ENCODE measurements at places on chromosomes 2 and 18. TPM values are rescaled to one million over a fixed set of nuclear protein-coding genes. Genes with fewer than 3 reads are reported as not detected.

KYNU gene
- 12.0 TPM for total RNA-seq

DNA sequence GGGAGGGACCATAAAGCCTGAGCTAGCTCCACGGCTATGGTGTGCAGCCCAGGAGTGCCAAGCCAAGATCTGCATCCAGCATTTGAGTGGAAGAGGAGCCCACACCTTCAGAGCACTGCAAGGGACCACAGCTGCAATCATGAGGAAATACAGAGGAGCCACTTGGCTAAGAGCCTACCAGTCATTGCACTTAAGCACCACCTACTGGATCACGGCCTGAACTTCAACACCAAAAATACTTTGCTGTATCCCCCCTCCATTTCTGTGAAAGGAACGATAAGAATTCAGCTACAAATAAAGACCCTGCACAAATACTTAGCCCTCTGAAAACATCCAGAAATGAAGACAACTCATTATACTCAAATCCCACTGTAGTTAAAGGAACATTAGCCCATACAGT, 545.3 kb downstream of the TSN start:
- DNase-seq, result no peak

TRIM43 gene
- not detected for total RNA-seq

IL1RL1 gene
- 32.4 TPM for total RNA-seq

EPC2 gene
- total RNA-seq, result 29.0 TPM

HOXD11 gene
- 1.2 TPM for total RNA-seq

- peak; percentile 71 for DNase-seq
These were observed 71.5 kb downstream of the ASB1 start for GRCh38 chr2:238498188-238498587.

DNA sequence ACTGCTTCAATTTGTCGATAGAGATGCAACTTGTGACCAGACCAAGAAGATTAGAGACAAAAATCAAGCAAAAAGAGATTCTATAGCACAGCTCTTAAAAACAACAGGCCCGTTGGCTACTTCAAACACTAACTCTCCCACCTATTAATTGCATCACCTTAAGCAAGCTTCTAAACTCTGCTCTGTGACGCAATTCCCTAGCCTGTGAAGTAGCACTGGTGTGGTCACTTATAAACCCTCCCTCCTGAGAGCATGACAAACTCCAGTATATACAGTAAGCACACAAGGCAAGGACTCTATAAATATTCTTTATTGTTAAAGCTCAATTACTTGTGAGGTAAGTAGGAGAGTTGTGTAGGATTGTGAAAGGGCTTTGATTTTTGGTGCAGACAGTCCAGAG, 72.3 kb downstream of the CMPK2 start:
- DNase-seq, result no peak

ARHGEF4 gene
- total RNA-seq, result 9.4 TPM

DNA sequence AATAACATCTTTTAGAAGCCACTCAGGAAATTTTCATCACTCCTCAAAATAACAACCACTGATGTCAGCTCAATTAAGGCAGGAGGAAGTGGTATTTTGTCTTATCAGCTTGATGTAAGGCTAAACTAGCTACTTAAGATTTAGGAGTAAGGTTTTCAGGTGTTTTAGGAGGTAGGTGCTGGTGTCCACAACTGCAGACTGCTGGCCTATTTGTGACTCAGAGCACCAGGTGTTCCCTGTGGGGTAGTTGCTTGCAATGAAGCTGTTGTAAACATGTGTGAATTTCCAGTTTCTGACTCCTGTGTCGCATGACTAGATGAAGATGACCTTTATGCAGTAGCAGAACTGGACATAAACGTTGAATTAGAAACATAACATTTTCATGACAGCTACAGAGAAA, 164.2 kb downstream of the THSD7B start:
- DNase-seq, result no peak

GRCh38 chr18:47975105-47975504, 44.6 kb upstream of the SMAD2 start:
- no peak for DNase-seq

DNA sequence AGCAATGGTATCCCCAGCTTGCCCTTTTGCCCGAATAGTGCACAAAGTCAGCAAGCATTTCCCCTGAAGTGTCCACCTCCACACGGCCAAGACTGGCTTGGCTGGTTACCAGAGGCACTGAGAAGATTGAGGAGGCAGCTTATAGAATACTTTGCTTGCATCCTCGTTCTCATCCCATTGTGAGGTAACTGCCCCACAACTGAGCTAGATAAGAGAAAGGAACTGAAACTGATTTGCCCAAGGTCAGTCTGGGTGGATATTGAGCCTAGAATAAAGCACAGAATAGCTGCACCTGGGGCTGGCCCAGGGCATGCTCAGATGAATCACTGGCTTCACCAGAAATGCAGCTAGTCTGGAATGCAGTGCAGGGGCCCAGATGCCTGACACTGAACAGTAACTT, 32.7 kb upstream of the MAP4K3 start:
- DNase-seq, result no peak

DNA sequence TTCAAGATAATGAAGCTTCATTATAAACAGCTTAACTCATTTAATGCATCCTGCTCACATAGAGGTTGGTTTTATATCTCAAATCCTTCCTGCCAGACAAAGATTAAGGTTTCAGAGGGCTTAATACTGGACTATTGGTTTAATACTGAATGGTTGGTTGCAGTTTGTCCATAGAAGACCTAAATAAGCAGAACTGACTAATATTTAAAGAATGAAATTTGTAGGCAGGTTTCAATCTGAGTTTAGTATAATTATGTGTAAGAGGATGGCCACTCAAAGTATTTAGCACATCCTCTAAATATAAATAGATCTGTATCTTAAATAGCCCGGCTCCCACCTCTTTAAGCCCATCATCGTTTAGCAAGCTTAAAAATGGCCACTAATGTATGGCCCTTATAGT, 92.5 kb downstream of the EPB41L5 start:
- no peak for DNase-seq

DNA sequence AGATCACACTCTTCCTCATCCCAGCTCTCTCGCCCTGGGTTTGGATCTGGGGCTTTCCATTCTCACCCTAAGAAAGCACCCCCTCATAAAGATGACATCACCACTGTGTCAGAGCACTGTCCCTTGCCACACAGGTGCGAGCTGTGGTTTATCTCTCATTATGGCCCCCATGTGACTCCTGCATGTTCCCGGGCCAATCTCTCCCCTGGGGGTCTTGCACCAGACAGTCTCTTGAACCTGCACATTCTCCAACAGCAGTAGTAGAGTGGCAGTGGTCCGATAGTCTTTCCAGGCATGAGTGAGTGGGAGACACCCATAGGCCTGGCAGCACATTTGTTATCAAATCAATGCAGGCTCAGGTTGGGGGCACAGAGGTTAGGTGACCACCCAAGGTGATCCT, 130.5 kb downstream of the HRH4 start:
- DNase-seq, result no peak
